ENCODE measurements at places on chromosomes 16 and 17.

- no peak for DNase-seq
Observed at GRCh38 chr16:5056352-5056751, 9.4 kb downstream of the C16orf89 start.

GRCh38 chr17:69538795-69539194 is 124.3 kb downstream of the MAP2K6 start:
- DNase-seq: no peak

- DNase-seq: no peak
Observed at GRCh38 chr17:64369007-64369893, 21.4 kb downstream of the PECAM1 start.

DNA sequence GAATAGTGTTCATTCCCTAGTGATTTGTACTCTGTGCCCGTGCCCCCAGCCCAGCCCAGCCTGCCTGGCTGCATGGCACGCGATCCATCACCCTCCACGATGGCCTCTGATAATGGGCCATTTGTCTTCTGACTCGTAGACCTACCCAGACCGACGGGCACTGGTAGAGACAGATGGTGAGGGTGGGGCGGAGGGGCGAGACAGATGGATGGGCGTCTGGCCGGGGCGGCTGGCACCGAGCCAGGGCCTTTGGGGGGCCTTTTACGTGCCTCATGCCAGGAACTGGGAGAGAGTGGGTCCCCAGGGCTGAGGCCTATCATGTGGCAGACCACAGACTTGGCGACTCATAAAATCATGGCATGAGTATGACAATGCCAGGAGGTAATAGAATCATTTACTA is 25.4 kb downstream of the CRHR1 start:
- no peak for DNase-seq

- DNase-seq: no peak
Observed at GRCh38 chr17:82750241-82750908, 1.5 kb upstream of the TBCD start.

- no peak for DNase-seq
Observed at GRCh38 chr17:36498560-36499300, 12.2 kb downstream of the ZNHIT3 start.

- no peak for DNase-seq
Observed at GRCh38 chr17:80501741-80502577, 25.6 kb upstream of the NPTX1 start.

GRCh38 chr17:7220593-7221277 is 997 bp downstream of the ACADVL start:
- no peak for DNase-seq

DNA sequence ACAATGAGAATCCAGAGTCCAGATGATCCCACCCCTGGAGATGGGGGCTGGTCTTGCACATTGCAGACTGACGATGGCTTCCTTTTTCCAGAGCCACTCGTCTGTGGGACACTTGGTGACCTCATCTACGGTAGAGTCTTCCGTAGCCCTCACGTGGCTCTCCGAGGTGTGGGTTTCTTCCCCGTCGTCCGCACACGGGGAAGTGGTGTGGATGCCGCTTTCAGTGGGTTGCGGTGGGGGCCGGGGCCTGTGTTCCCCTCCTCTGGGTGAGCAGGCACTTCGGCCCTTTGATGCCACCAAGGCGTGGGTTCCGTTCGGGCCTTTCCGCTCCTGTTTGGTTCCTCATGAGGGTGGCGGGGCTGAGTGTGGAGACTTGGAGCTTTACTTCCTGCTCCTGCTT is 21.4 kb downstream of the BAIAP2 start:
- no peak for DNase-seq
